ENCODE measurements at places on chromosomes 3 and 15. TPM values are rescaled to one million over a fixed set of nuclear protein-coding genes. Genes with fewer than 3 reads are reported as not detected.

DNA sequence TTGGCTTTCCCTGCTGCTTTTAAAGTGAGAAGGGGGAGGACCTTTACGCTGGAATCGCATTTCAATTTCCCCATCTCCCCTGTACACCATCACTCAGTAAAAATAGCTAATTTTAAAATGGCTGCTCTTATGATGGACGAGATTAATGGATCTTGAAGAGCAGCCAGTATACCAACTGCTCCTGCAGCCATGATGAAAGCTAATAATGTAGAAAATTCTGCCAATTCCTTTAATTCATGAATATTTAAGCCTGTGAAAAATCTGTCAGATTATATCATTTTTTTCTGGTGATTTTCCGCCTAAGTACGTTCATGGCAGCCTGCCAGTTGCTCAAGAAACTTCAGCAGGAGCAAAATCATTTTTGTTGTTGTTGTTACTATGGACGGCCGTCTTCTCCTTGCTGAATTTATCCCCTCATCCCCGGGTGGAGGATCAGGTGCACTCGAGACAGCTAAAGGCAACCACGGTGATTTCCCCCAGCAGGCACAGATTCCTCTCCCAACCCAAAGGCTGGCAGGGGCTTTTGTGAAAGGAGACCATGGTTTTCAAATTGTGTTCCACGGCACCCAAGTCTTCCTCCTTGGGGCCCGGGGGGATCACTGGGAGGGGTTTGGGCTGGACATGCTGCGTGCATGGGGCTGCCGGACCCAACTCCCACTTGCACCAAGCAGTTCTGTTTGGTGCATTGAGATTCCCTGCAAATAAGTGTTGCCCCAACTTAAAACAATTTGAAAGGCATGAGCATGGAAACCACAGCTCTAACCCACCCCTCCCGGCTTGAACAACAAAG is 289.6 kb downstream of the UACA start:
- no peak for DNase-seq

DNA sequence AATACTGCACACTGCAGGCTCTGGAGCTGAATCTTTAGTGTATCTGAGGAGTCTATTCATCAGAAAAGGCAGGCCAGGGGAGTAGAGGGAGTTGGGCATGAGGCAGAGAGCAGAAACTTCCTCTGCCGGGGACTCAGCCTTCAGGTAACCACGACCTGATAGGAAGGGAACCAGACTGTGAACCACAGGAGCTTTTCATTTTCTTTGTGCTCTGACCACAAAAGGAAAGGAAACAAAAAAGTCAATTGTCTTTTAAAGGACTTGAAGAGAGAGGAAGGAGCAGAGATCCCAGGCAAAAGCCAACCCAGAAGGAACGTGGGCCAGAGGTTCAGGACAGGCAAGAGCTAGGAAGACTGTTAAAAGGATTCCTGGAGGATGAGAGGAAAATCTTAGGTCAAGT is 573.3 kb downstream of the EPHB1 start:
- DNase-seq = no peak

- DNase-seq = no peak
These were observed 130.9 kb downstream of the LRRK1 start for GRCh38 chr15:101049856-101050622.

GRCh38 chr3:110248666-110249065 is 823.0 kb upstream of the NECTIN3 start:
- no peak for DNase-seq

- no peak for DNase-seq
These were observed 1074.8 kb upstream of the ALCAM start for GRCh38 chr3:104291878-104292277.

DNA sequence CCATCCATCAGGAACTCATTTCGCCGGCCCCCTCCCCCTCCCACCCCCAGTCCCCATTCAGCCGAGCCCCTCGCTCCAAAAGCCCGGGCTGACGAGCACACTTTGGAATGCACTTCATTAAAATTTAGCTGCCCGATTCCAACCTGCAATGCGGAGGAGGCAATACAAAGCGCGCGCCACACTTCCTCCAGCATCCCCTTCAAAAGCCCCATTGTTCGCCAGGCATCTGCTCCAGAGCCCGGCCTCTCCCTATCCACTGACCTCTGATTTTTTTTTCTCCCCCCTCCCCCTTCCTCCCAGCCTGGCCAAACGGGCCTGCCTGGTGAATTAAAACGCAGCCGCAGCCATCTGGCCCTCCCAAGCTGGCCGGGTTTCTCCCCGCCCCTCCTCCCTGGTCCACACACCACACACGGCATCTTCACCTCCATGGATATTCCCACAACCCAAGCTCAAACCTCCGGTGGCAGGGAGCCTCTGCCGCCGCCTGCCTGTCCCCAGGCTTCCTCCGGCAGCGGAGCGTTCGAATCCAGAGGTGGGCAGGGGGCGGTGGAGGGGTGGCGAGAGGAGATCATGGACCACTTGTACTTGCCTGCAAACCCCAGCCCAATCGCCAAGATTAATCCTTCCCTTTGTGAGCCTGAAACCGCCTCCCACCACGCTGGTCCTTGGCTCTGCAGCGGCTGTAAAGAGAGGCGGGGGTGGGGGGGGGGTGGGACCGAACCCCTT is 441.3 kb downstream of the MAGI1 start:
- peak; percentile 73 for DNase-seq

- no peak for DNase-seq
These were observed 8.9 kb downstream of the CCDC13 start for GRCh38 chr3:42764115-42764514.

DNA sequence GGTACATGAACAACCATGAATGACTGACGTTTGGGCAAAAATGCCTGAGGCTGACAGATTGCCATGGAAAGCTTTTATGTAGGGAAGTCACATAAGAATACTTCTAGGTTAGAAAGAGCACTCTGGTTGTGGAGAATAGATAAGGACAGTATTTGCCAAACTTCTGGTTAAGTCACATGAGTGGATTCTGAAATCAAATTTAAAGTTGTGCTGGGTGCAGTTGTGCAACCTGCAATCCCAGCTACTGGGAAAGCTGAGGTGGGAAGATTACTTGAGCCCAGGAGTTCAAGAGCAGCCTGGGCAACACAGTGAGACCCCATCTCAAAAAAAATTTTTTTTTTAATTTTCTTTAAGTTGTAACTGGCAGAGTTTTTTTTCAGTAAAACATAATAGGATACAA is 7.2 kb upstream of the ZNF148 start:
- no peak for DNase-seq

- DNase-seq = no peak
These were observed 15.0 kb upstream of the THBS1 start for GRCh38 chr15:39565851-39566250.

- DNase-seq = peak; percentile 99
These were observed 2.6 kb downstream of the CLDN1 start for GRCh38 chr3:190319660-190320059.

DNA sequence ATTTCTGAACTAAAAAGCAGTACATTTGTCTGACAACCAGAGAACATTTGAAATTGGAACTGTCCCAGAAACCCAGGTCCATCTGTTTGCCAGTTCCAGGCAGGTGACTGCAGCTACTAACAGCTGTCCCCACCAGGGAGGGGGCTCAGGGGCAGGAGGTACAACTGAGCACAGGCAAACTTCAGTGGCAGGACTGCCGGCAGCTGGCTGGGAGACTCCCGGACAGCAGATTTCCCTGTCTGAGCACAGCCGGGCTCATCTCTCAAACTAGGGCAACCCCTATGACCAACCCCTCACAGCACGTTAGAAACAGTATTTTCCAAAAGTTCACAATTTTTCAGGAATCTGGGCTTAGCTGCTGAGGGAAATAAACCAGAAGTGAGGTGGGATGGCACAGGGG is 88.8 kb downstream of the MEGF11 start:
- DNase-seq = no peak

GRCh38 chr3:195859846-195860411 is 48.2 kb upstream of the MUC4 start:
- DNase-seq = no peak

- DNase-seq = no peak
These were observed 153.0 kb upstream of the CGNL1 start for GRCh38 chr15:57223345-57223744.

DNA sequence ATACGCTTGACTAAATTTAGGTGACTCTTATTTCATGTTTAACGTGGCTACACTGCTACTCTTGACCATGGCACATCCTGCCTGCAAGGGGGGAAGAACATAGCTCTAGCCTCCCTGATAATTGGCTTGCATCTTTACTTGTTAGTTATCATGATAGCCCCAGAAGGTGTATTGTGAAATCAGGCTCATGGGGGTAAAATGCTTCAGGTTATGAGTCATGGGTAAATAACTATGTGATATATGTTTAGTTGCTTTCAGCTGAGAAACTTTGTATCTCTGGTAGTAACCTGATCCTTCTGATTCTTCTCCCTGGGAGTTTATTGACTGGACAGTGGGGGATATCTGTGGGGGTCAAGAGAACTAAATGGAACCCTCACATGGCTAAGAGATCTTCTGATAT is 660.8 kb upstream of the UBE2E2 start:
- DNase-seq = no peak

- peak; percentile 35 for DNase-seq
These were observed 83.6 kb downstream of the NSUN3 start for GRCh38 chr3:94146455-94146854.

GRCh38 chr3:118991775-118992174 is 42.9 kb downstream of the IGSF11 start:
- DNase-seq = no peak

DNA sequence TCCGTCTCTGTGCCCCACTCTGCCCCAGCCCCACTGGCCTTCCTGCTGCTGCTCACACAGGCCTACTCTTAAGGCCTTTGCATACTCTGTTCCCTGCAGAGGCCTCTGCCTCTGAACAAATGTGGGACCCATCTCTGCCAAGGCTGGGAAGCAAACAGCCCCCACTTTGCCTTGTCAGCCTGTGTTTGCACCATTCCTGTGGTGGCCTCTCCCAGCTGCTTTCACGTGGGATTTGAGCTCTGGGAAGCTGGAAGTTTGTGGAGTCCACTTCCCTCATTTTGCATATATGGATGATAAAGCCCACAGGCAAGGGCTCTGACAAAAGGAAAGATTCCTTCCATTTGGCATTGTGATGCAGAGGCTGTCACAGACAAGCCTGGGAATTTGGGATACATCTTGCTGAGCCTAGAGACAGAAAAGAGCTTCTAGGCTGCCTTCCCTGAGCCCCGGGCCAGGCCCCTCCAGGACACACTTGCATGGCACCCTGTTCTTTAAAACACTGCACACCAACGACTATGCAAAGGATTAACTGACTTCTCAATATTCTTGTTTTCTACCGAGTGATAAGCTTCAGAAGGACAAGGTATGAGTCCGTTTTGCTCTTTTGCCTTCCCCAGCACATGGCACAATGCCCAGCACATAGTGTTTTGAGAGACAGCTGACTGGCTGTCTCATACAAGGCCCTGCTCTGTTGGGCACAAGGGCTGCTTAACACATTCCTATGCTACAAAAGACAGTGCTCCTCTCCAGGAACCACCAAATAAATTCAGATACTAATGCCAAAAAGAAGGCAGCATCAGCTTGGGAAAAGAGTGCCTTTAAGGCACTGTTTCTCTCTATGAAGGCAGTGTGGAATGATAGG is 120.7 kb upstream of the TOPAZ1 start:
- peak; percentile 30 for DNase-seq

DNA sequence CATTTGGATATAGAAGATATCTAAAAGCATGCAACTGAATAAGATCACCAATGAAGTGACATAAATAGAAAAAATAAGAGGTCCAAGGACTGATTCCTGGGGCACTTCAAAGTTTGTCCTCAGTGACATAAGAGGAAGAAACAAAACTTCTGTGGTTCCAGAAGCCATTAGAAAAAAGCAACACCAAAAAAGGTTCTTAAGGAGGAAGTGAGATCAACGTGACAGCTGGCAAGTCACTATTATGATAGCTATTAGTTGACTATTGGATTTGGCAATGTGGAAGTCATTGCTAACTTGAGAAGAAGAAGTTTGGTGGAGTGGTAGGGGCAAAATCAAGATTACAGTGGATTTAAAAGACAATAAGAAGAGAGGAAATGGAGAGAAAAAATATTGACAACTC is 1098.3 kb downstream of the NAALADL2 start:
- no peak for DNase-seq

DNA sequence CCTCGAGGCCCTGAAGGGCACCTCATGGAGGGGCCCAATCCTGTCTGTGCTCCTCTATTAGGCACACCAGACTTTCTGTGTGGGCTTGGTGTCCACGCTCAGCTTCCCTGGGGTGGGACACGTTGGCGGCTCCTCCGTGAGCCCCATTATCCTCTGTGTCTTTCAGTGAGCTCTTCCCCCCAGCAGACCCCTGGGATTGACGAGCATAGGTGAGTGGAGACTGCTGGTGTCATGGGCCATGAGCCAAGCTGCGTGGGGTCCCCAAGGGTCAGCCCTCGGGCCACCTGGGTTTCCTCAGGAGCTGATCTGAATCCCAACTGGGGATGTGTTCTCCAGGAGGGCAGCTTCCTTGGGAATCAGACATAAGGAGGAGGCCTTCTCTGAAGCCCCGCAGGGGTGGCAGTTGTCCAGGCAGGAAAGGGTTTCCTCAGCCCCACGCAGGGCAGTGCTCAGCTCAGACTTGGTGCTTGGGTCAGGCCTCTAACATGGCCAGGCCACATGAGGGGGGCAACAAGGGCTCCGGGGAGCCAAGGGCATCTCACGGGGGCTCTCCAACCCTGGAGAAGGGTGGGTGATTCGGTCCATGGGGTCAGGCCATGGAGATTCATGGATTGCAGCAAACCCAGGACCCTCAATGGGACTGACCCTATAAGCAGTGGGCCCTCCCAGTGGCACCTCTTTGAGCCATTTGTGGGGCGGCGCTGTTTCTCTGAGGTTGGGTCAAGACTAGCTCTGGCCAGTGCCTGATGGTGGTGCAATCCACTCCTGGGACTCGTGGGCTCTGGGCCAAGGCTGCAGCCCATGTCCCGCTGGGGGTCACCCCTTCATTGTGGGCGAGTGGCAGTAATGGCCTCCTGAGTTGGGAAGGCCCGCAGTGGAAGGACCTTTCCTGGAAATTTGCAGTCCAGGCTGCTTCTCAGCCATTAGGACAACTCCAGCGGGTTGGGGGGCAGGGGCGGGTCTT is 222.5 kb downstream of the SNRPN start:
- DNase-seq = no peak

DNA sequence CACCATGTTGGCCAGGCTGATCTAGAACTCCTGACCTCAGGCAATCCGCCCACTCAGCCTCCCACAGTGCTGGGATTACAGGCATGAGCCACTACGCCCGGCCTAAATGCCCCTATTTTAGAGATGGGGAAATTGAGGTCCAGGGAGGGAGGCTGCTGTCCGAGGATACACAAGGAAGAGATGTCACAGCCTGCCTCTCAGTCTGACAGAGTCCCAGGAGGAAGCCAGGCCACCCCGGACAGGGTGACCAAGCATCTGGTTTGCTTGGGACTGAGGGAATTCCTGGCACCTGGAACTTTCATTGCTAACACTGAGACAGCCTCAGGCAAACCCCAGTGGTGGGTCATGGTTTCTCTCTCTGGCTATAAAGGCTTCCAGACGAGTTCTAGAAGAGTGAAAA is 30.6 kb upstream of the ADAMTS7 start:
- no peak for DNase-seq

- DNase-seq = no peak
These were observed 317.1 kb downstream of the EPHA6 start for GRCh38 chr3:97131476-97131875.

- peak; percentile 8 for DNase-seq
These were observed 747 bp downstream of the SORD start for GRCh38 chr15:45023659-45024225.

The RTP1 gene
- total RNA-seq = not detected

The CPA3 gene
- not detected for total RNA-seq

The P3H2 gene
- 71.2 TPM for total RNA-seq

The APOD gene
- 31.7 TPM for total RNA-seq

The MYO1E gene
- 299 TPM for total RNA-seq

The SLC22A13 gene
- total RNA-seq = 0.67 TPM
